ENCODE measurements at places on chromosomes 12 and 14. TPM values are rescaled to one million over a fixed set of nuclear protein-coding genes. Genes with fewer than 3 reads are reported as not detected.
A peak's percentile ranks its signal among the peaks of the same experiment; 100 is the strongest.

The KLRC1 gene
- total RNA-seq, result 13.7 TPM

DNA sequence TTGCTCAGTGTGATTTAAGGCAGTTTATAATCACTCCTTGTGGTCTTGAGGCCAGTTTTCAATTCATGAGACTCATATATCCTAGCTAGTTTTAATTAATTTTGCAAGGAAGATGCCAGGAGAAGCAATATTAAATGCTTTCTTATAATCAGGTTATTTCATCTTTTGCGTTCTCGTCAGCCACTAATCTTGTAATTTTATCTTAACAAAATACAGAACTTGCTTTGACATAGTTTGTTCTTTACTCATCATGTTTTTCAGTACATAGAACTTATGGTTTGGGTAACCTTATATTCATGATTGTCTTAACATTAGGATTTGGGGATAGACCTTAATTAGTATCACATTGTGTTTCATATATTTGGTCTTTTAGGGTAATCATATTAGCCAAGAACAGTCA is 76.0 kb downstream of the LIN52 start:
- no peak for DNase-seq

DNA sequence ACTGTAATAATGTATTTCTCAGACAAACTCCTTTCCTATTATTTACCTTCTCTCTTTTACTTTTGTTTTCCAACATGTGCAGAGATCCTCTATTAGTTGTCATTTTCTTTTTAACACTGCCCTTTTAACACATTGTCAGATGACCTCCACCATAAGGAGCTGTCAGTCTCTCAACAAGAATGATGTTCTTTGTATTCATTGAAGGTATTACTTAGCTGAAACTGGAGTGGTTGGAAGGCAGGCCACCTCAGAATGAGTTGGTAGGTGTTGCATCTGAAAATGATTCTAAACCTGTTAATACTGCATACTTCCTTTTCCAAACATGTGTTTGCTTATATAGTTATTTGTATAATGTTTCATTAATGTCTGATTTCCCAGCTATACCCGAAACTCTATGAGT is 16.9 kb downstream of the TMEM117 start:
- DNase-seq, result no peak

GRCh38 chr12:1811948-1812291 is 8.4 kb upstream of the LRTM2 start:
- DNase-seq, result no peak

DNA sequence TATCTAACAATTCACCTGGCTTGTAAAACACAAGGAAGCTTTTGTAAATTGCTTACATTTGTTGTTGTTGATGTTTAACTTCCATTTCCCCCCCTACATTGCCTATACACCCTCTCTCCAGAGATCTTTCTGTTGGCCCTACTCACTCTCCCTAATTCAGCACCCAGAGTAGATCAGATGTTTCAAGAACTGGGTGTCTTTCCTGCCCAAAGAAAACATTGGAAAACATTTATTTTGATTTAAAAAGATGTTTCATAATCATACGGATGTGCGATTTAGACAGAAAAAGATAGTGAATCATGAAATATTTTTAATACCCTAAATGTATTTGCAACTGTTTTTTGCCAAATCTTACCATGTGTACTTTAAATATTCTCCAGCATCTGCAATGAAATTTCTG is 446.4 kb upstream of the RGS6 start:
- DNase-seq, result no peak

The RNF10 gene
- 205 TPM for total RNA-seq

GRCh38 chr12:20382117-20382516 is 13.8 kb downstream of the PDE3A start:
- no peak for DNase-seq

The PSMA3 gene
- total RNA-seq, result 334 TPM

The DAO gene
- not detected for total RNA-seq

DNA sequence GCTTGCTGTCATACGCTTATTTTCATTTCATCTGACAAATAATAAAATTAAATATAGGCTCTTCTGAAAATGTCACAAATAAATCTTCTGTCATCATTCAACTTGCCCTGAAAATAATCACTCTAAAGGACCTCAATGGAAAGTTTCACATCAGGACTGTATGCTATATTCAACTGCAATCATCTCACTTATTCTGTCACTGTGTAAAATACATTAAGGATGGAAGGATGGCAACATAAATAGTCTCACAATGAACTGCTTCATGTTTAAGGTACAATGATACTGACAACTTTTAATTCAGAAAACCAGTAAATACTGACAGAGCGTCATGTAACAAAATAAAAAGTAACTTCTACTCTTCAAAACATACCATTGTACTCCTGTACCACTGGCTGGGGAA is 82.1 kb downstream of the CEP83 start:
- no peak for DNase-seq

DNA sequence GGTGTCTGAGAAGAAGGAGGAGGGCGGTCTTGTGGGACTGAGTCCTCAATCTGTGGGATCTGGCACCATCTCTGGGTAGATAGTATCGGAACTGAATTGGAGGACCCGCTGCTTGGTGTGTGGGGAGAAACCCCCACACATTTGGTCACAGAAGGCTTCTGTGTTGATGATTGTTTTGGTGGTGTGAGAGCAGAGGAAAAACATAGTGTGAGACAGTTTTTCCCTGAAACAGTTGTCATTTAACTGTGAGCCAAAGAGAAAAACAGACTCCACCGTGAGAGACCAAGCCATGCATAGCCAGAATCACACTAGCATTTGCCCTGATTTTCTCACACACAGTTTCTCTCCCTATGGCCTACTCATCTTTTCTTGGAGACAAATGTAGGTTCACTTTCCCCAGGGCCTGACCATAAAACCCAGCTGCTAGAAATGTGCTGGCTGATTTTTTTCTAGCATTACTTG is 91.4 kb upstream of the FLRT2 start:
- DNase-seq, result no peak

The DHH gene
- not detected for total RNA-seq

DNA sequence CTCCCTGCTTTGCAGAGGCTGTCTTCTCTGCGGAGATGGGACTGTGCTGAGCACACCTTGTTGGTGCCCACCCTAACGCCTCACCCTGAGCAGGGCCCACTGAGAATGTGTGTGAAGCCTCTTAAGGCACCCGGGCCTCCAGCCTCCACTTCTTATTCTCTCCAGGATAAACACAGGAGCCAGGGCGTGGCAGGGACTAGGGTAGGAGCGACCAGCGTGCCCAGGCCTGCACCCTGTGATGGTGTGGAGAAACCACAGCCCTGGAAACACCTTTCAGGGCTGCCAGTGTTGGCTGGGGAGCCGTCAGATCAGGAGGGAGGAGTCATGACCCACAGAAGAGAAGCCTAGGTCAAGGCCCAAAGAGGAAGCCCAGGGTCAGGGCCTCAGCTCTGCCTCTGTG is 41.3 kb downstream of the VDR start:
- DNase-seq, result no peak

- DNase-seq, result no peak
Measured at GRCh38 chr14:48563489-48563888, 888.1 kb upstream of the MDGA2 start.

- no peak for DNase-seq
Measured at GRCh38 chr12:131494216-131494615, 216.7 kb upstream of the SFSWAP start.

DNA sequence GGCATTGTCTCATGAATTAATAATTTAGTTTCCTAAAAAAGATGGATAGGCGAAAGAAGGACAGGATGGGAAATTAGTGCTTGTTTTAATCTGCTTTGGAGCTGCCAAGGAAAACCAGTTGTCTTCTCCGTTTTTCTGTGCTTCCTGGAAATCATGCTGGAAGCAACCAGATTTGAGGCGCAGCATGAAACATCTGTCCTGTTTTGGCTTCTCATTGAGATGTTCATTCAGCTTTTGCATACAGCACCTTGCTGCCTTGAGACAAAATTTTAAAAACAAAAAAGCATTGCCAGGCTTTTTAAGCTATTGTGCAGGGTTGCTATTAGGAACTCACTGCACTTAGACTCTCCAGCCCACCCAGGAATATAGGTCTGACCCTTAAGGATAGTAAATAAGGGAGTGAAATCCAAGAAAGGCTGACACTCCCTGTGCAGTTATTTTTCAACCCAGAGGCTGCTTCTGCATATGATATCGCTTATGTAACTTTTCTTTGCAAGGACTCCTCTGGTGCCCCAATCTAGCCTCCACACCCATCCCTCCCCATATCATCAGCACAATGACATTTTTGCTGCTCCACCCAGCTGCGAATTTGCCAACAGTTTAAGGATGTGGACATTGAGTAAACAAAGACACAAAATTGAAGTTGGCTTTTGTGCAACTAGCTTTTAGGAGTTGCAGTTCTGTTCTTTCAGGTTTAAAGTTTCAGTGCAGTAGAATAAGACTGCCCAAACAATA is 46.9 kb upstream of the MDM1 start:
- DNase-seq, result no peak

- no peak for DNase-seq
Measured at GRCh38 chr12:56086608-56087007, 6.6 kb downstream of the ERBB3 start.

The CLEC1A gene
- not detected for total RNA-seq

DNA sequence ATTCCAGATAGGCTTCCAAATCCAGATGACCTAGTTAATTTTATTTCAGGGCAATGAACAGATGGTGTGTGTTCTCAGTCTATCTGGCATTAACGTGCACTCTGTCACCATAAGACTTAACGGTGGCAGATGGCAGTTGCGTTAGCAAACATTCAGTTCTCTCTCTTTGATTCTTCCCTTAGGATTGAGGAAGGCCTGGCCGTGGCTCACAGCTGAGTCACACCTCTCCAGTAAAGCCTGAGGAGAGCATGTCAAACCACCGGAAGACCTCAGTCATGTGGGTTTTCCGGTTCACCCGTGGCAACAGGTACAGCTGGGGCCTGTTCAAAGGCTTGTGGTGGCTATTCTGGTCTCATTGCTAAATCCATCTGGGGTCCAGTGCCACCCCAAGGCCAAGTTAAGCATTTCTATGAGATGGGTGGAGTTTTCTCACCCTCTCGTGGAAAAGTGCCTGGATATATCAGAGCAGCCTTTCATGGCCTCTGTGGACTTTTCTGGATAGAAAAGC is 545.1 kb upstream of the ATP2B1 start:
- peak; percentile 0 for DNase-seq

GRCh38 chr12:8914716-8915526 is 612 bp downstream of the PHC1 start:
- DNase-seq, result peak; percentile 61

- DNase-seq, result peak; percentile 93
Measured at GRCh38 chr12:14961466-14962152, at the start of gene ARHGDIB. Gene ARHGDIB (minus strand): TSS chr12:14961601. CDS start chr12:14950712, 10,889 bp downstream.

The NPFF gene
- not detected for total RNA-seq

The IL22 gene
- 0.64 TPM for total RNA-seq

DNA sequence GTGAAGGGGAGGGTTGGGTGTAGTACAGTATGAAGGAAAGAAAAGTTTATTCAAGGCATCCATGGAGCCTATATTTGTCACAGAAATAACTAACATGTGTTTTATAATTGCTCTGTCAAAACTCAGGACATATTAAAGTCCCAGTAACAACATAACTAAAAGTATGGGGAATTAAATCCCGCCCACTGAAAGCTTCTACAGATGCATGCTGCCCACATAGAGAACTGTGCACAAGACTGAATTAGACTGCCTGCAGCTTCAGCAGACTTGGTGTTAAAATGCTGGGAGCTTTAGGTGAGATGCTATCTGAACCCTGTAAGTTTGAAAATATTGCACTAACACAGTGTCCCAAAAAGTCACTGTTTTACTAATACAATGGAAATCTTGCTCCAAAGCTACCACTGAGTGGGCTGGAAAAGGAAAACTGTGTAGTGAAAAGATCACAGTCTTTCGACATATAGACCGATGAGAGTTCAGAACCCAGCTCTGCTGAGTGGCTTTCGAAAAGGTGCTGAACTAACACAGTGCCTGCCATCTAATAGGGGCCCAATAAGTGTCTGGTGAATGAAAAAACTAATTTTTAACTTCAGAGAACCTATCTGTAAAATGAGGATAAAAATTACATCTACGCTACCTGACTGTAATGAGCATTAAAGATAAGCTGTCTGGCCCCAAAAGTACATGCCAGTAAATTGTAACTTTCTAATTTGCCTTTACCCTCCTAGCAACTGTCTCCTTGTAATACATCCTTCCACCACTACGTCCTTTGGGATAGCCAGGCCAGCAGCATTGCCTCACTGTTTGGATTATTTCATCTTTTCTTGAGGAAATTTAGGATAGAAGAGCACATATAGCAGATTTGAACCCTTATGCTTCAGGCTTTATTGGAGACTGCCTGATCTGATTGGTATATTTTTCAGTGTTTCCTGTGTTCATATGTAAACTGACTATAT is 237.6 kb downstream of the BCAT1 start:
- no peak for DNase-seq

GRCh38 chr12:46358325-46358700 is 14.3 kb downstream of the SLC38A2 start:
- no peak for DNase-seq

DNA sequence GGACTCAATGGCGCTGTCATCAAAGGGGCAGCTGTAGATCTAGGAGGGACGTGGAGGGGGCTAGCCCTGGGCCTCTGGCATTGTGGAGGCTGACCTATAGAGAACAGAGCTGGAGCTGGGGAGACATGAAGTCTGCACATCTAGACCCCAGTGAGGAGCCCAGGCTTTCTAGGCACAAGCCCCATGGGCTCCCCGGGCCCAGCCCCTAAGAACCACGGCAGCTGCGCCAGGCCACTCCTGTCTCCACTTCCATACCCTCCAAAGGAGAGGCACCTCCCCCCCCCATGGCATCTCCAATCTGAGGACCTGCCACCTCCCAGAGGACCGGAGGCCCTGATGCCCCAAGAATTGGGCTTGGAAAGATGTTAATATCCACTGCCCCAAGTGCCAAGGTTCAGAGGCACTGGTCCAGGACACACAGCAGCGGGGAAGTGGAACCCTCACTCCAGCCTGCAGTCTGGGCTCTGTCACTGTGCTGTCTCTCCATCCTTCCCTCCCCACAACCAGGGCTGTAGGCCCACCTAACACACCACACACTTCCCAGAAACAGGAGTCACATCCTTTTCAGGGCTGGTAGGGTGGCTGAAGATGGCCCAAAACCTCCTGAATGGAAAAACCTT is 4.5 kb downstream of the ANKRD9 start:
- DNase-seq, result no peak

DNA sequence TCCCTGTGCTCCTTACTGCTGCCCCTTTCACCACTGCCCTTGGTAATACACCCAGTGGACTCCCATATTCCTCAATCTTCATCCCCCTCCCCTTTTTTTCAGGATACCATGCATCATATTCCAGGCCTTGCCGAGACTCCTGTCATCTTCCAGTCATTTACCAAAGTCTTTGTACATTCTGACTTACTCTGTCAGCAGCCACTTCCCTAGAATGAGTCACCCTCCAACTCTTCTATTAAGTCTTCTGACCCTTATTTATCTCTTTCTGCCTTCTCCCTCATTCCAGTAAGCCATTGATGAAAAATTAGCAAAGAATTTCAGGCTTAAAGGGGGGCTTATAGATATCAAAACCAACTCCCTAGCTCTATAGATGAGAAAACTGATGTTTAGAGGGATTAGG is 128.0 kb downstream of the STXBP6 start:
- no peak for DNase-seq
